Stimulated activated CD8-positive, alpha-beta memory T cell treated with anti-CD3 and anti-CD28 coated beads, Interleukin-7, amount 100 ng/mL, for 4 hours (primary cell): ENCODE measurements at places on chromosomes 11 and 22.

- peak; percentile 94 for DNase-seq
These were observed at the start of gene FOSL1 for GRCh38 chr11:65900125-65900898. TSS of gene FOSL1 (minus strand) at chr11:65900388. CDS start at chr11:65900339, 49 bp downstream.

GRCh38 chr11:4926608-4927007 is 2.5 kb upstream of the OR51G1 start:
- no peak for DNase-seq

DNA sequence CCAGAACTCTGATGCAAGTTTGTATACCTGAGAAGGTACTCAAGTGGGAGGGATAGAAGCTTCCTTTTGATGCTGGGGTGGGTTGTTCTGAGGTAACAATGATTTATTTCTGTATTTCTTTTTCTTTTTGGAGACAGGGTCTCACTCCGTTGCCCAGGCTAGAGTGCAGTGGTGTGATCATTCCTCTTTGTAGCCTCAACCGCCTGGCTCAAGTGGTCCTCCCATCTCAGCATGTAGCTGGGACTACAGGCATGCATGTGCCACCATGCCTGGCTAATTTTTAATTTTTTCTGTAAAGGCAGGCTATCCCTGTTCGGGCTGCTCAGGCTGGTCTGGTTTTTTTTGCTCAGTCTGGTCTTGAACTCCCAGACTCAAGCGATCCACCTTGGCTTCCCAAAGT is 7.9 kb downstream of the KDM2A start:
- DNase-seq, result no peak

DNA sequence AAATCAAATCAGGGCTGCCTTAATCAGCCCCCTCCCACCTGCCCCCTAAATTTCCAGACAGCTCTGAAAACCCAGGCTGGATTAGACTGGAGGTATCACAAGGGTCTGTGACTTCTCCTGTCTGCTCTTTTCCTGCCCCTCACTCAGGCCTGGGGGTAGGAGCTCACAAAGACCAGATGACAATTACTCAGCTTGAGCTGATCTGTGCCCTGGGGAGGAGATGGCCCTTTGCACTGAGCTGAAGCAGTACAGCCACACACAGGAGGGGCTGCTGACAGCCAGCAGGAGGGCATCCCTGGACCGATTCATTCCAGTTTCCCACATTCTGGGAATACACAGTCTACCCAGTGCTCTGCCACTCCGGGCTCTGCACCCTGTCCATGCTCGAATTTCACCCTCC is 4.2 kb downstream of the ABCC8 start:
- no peak for DNase-seq

DNA sequence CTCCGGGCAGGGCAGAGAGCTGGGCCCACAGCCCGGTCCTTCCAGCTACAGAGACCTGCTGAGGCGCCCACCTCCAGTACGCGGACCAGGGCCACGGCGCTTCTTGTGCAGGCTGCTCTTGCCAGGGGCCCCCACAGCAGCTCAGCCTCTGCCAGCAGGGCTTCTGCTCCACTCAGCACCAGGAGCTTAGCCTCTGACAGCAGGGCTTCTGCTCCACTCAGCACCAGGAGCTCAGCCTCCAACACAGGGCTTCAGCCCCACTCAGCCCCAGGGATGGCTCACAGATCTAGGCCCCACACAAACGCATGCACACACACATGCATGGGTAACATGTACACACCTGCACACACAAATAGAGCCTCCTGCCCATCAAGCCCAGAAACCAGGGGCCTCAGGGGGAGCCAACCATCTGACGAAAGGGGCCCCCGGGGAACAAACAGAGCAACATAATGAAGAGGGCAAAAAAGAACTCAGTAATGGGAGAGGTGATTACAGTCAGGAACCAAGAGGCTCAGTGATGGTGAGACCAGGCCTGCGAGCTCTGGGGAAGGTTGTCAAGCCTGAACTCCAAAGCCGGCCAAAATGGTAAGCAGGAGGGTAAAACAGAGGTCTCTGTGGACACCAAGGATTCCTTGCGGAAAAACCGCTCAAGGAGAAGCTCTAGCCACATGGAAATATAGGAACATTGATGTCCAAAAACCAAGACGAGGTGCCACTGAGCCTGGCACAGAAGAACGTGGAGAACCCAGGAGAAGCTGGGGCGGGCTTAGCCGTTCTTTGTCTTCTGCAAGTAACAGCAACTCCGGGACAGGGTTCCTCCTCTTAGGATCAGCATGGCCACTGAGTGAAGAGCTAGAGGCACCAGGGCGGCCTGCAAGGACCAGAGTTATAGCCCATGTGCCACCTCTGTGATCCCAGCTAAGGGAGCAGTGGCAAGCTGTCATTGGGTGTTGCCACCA is 46.5 kb downstream of the GNB1L start:
- no peak for DNase-seq

- no peak for DNase-seq
These were observed 26.7 kb downstream of the OSBPL5 start for GRCh38 chr11:3138178-3139085.

DNA sequence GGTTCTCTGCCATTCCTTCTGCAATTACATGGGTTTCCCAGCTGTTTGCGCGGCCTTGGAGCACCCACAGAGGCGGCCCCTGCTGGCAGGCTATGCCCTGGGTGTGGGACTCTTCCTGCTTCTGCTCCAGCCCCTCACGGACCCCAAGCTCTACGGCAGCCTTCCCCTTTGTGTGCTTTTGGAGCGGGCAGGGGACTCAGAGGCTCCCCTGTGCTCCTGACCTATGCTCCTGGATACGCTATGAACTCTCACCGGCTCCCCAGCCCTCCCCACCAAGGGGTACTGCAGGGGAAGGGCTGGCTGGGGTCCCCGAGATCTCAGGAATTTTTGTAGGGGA is 2.6 kb downstream of the RCE1 start:
- no peak for DNase-seq

DNA sequence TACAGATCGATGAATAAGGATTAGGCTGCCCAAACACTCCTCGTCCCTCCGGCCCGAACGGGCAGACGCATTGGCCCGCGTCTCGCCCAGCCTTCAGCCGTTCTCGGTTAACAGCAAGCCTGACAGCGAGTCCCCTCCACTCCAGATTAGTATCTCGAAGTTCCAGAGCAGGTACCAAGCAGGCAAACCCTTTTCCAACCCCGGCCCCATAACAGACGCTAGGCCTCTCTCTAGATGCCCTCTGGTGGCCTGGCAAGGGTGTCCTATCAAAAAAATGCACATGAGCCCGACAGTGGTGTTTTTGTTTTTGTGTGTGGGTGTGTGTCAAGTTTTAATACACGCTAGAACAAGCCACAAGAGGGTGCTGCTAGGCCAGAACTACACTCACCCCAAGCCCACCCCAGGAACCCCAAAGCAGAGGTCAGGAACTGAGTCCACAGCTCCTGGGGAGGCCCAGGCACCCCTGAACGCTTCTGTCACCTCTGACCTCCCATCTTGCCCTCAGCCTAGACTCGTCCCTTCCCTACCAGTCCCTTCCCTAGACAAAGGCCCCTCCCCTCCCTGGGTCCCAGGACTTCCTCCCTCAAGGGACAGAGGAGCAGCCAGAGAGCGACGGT is 658 bp upstream of the ARFGAP2 start:
- DNase-seq, result peak; percentile 58

- no peak for DNase-seq
These were observed 99.4 kb upstream of the AKIP1 start for GRCh38 chr11:8811571-8811970.

DNA sequence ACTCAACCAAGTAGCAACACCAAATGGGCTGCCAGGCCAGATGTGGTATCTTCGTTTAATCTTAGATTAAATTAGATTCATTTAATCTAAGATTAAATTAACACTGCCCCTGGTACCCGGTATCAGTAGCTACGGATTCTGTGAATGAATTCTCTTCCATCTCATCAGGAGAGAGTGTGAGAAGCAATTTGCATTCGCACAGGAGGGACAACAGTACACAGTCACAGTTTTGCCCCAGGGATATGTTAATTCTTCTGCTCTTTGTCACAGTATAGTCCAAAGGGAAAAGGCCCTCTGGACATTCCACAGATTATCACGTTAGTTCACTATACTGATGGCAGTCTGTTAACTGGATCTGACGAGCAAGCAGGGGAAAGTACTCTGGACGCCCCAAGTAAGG is 22.9 kb downstream of the ASCL2 start:
- DNase-seq, result no peak

DNA sequence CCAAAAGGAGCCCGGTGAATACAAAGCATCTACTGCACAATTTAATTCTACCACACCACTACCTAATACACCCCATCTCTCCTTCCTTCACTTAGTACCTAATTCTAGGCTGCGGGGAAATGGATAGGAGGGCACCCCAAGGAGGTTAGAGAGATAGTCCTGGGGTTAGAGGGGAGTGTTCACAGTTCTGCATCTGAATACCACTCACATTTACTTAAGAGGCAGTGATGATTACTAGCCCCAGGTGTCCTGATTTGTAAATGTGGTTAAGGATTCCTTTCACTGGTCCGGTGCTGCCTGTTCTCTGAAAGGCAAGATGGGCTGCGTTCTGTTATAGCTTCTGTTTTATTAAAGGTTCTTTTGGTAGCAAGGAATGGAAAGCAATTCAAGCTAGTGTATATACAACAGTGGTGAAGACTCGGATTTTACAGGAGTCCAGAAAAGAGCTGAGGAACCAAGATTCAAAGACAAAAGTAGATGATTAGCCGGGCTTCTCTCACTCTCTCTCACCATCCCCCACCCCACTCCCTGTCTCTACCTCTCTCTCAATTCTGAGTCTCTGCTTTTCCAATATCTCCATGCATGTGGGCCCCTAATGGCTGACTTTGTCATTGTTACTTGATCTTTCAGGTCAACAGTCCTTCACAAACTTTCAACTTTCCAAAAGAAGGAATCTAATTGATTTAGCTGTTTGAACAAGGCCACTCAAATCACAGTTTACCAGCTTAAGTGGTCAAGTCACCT is 8.7 kb upstream of the KCNA4 start:
- no peak for DNase-seq

GRCh38 chr11:2911785-2912391 is 17.3 kb downstream of the PHLDA2 start:
- no peak for DNase-seq

DNA sequence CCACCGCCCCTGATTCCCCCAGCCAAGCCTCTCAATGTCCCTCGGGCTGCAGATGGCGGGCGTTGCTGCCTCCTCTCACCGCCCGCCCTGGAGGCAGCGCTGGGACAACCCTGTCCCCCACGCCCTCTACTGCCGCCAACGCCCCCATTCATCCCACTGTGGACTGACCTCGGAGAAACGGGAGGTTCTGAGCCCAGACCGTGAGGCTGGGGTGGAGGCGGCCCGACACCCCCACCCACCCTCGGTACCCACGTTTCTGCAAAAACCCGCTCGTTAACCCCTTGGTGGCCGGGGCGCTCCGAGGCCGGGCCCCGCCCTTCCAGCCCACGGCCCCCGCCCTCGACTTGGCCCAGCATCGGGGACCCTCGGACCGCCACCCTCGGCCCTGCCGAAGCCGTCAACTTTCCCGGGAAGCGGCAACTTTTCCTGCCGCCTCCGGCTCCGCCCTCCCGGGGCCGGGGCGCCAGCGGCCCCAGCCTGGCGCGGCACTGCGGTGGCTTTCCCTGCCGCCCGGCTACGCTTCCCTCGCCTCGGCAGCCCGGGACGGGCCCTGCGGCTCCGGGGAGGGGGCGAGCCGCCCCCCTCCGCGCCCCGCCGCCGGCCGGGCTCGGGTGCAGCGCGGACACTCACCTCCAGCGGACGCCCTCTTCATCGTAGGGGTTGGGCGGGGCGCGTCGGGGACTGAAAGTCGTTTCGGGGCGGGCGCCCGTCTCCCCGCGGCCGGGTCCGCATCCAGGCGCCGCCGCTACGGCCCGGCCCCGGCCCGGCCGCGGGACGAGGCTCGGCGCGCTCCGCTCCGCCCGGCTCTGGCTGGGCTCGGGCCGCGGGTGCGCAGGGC is 458 bp downstream of the RTN4R start:
- no peak for DNase-seq

GRCh38 chr11:128324531-128325141 is 262.7 kb downstream of the ETS1 start:
- DNase-seq, result peak; percentile 72

GRCh38 chr11:42631220-42631843 is 680.5 kb upstream of the API5 start:
- DNase-seq, result no peak

DNA sequence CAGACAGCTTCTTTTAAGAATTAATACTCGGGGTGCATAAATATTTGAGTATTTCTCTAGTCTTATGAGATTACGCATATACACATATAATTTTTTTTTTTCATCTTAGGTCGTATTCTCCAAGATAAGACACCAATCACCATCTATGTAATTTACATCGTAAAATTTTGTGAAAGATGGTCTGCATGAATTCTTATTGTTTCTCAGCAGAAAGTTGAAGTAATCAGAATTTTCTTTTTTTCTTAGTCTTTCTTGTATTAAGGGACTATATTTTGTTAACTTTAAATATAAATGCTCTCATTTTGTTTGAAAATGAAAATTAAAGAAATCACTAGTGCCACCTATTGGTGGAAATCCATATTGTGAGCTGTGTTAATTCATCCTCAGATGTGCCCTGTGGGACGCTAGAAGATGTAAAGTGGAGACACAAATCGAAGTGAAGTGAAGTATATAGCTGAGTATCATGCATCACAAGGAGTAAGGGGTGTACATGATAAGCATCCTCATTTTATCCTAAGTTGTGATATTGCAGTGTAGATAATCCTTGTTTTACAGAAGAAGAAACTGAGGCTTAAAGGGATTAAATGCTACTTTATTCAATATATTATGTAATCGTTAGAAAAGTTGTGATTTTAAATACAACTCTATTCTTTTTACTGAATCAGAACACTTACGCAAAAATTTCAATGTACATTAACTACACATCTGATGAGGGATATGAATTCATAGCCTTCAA is 2084.3 kb downstream of the LRRC4C start:
- DNase-seq, result no peak

- no peak for DNase-seq
These were observed 9.0 kb downstream of the SYT12 start for GRCh38 chr11:67031791-67032561.

DNA sequence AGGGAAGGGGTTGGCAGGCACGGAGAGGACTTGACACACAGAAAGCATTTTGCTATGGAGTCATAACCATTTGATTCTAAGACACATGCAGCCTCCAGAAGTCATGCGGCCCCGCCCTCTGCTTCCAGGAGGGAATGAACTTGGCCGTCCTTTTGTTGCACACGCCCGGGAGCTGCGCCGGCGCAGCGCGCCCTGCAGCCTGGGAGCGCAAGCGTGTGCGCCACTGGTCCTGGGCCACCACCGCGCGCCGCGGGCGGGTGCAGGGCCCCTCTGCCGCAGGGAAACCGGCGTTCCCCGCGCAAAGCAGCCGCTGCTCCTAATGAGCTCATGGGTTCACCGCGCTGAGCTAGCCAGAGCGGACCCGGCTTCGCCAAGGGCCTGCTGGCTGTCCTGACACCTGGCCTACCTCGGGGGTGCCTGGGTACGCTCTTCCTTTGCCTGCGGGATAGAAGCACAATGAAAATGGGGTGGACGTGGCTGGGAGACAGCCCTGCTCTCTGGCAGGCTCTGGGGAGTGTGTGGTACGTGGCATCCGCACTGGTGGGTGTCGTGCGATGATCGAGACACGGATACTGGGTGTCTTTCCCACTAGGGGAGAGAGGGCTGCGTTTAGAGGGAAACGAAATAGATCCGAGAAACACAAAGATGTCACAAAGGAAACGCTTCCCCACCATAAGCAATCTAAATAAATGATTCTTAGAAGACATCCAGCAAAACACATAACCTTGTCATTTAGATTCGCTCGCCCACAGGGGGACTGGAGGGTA is 669 bp downstream of the MICAL3 start:
- no peak for DNase-seq

GRCh38 chr11:61010466-61011228 is 39.2 kb downstream of the CD6 start:
- no peak for DNase-seq
